ENCODE measurements at places on chromosomes 3 and 15.
A peak's percentile ranks its signal among the peaks of the same experiment; 100 is the strongest.

- no peak for DNase-seq
These were observed 48.5 kb downstream of the THBS1 start for GRCh38 chr15:39629371-39629770.

GRCh38 chr3:145902166-145902565 is 258.8 kb downstream of the PLOD2 start:
- no peak for DNase-seq

DNA sequence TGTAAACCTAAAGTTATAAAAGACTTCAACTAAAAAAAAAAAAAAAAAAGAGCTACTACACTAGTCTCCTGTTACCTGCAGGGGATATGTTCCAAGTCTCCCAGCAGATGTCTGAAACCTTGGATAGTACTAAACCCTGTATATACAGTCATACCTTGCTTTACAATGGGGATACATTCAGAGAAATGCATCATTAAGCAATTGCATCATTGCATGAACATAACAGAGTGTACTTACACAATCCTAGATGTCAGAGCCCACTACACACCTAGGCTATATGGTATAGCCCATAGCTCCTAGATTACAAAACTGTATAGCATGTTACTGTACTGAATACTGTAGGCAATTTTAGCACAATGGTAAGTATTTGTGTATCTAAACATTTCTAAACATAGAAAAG is 119.1 kb downstream of the GMPS start:
- no peak for DNase-seq

- no peak for DNase-seq
These were observed 114.2 kb upstream of the ICE2 start for GRCh38 chr15:60593170-60593478.

DNA sequence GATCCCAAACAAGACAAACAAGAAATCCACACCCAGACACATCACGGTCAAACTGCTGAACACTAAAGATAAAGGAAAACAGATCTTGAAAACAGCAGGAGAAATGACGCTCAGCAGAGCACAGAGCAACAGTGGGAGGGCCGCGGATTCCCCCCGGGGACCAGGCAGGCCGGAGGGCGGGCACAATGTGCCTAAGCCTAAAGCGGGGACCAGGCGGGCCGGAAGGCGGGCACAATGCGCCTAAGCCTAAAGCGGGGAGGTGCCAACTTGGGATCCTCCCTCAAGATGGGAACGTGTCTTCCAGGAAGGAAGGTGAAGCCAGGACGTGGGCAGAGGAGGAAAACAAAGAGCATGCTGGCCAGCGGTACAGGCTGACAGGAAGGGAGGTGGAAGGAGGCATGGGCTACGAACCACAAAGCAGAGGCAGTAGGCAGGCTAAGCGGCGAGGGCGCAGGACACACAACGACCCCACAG is 31.1 kb downstream of the CYFIP1 start:
- DNase-seq, result peak; percentile 81

DNA sequence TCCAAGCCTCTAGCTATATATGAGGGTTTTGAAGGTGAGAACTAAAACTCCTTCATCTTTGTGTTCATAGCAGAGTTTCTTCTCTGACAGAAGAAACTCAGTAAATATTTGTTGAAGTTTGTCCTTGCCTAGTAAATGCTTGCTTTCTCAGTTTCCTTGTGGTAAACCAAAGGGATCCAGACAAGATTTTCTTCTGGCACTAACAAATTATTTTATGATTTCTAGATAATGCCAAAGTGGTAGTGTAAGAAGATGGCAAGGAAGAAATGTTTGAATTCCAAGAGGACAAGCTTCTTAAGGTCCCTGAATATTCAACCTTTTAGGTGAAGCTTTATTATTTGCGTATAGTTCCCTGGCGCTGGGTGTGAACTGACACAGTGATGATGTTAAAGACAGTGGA is 14.4 kb downstream of the ARIH1 start:
- DNase-seq, result no peak

DNA sequence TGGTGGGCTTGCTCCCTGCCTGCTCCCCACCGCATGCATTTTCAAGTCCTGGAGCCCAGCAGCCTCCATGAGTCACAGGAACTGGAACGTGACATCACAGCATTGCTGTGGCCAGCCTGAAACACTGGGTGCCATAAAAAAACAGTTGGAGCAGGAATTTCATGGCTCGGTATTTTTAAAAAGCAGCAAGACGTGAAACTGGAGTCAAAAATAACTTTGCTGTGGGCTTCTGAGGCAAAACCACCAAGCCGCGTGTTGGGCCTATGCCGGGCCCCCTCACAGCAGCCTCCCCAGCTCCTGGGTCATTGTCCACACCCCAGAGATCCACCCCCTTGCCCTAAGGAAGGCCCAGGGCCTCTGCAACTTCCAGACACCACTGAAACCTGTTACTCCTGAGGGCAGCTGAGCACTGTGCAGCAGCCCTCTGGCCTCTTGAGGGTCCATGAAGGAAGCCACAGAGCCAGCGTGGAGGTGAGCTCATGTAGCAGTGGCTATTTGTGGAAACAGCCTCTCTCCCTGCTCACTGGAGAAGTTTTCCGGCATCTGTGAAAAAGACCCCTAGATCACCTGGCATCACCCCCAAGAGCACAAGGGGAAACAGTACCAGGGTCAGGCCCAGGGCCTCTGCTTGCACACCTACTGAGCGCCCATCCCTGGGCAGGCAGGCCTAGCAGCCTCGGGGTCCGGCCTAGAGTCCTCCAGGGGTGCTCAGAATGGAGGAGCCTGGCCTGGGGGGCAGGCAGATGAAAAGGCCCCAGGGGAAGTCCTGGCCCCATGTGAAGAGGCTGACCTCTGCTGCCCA is 34.0 kb upstream of the DUSP7 start:
- DNase-seq, result no peak

GRCh38 chr15:81507831-81508230 is 133.8 kb upstream of the TMC3 start:
- no peak for DNase-seq

- no peak for DNase-seq
These were observed 55.9 kb upstream of the BCL6 start for GRCh38 chr3:187801152-187801551.

- DNase-seq, result no peak
These were observed 59.7 kb downstream of the LRIG1 start for GRCh38 chr3:66441129-66441528.

- DNase-seq, result no peak
These were observed 130.1 kb upstream of the RARB start for GRCh38 chr3:25297667-25298585.

DNA sequence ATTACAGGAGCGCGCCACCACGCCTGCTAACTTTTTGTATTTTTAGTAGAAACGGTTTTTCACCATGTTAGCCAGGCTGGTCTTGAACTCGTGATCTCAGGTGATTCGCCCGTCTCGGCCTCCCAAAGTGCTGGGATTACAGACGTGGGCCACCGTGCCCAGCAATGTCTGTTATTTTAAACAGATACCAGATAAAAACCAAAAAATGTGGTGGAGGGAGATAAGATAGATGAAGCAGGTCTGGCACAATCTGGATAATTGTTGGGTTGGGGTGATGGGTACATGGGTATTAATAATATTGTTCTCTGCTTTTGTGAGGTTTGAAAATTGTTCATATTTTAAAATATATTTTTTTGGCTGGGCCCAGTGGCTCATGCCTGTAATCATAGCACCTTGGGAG is 4.7 kb downstream of the RNF111 start:
- no peak for DNase-seq

GRCh38 chr15:25850154-25851111 is 12.7 kb downstream of the ATP10A start:
- DNase-seq, result peak; percentile 91

All from suprapubic skin (tissue), 4 donors.